Hematopoietic multipotent progenitor cell (in vitro differentiated cells): ENCODE measurements at places on chromosomes 12 and 14. TPM values are rescaled to one million over a fixed set of nuclear protein-coding genes. Genes with fewer than 3 reads are reported as not detected.

The CPNE6 gene
- not detected for total RNA-seq

The TMPRSS12 gene
- not detected for total RNA-seq

The ADAM21 gene
- 0.27 TPM for total RNA-seq

The WASHC3 gene
- 38.8 TPM for total RNA-seq

The C1R gene
- 11.0 TPM for total RNA-seq

The GLS2 gene
- 0.81 TPM for total RNA-seq

The DNAH10 gene
- 1.3 TPM for total RNA-seq

The SAV1 gene
- 10.5 TPM for total RNA-seq

- no peak for DNase-seq
Measured at GRCh38 chr14:102969901-102970300, 47.4 kb downstream of the AMN start.

DNA sequence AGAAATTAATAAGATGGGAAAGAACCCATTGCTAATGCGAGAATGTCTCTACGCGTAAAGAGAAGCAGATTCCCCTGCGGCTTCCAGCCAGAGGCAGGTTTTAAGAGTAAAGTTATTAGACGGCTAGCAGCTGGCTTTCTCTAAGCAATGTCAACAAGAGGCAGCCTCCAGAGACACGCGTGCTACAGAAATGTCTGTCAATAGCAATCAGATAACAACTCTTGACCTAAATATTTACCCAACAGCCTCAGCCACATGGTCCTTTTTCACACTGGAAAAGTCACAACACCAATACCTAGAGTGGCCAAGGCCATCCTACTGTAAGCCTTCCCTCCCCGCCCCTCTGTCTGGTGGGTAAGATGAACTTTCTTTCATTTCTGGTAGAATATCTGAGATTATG, 146.0 kb upstream of the SFSWAP start:
- DNase-seq = no peak

- DNase-seq = no peak
Measured at GRCh38 chr14:50937800-50938199, 6.5 kb downstream of the PYGL start.

GRCh38 chr14:90373887-90374286, 22.9 kb upstream of the CALM1 start:
- no peak for DNase-seq

DNA sequence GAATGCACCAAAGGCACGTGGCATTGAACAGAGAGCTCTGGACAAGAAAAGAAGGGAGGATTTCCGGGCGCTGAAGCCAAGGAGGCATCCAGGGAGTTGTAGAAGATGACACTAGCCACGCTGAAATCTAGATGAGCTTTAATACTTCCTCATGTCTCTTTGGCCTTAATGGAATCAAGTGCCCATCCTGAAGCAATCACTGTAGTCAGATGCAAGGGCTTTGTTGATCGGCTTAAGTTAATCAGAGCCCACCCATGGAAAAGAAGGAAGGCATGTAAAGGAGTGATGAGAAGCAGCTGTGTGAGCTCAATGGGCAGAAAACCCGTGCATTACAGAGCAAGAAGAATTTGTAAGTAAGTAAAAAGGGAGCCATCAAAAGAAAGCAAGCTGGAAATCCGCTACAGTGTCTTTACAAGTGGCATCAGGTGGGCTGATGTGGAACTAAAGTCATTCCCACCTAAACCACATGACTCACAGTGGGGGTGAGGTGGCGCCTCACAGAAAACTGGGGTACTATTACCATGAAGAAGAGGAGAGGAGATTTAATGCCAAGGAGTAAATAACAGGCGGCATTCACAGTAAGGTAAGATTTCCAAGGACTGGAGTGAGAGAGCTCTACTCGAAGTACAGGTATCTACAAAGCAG, 48.4 kb downstream of the NDUFA12 start:
- DNase-seq = no peak

- no peak for DNase-seq
Measured at GRCh38 chr12:31506515-31507306, 84.2 kb downstream of the DENND5B start.

- no peak for DNase-seq
Measured at GRCh38 chr14:99807413-99808153, 14.4 kb downstream of the EML1 start.

DNA sequence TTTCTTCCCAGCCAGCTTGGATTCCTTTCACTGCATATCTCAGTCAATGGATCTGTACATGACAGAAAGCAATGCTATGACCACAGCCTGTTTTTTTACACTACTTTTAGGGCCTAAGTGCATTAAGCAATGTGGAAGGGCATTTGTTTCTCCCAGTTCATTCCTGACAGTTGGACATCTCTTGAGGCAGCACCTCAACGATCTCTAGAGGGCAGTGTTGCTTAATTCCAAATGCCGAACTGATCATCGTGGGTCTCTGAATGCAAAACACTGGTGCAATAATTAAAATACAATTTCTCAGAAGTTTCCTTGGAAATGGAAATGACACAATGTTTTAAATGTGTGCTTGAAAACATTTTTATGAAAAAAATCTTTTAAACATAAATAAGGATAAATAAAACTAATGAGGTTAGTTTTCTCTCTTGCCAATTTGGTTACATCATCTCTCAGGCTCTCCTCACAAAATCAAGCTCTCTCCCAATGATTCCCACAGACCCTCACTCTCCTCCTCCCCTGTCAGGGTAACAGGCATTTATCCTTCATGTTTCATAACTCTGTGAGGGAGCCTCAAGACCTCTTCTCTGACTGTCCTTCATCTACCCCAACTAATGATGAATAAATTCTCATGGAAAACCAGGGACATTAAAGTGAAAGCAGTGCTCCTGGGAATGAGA, 192.4 kb upstream of the SLC16A7 start:
- peak; percentile 44 for DNase-seq

DNA sequence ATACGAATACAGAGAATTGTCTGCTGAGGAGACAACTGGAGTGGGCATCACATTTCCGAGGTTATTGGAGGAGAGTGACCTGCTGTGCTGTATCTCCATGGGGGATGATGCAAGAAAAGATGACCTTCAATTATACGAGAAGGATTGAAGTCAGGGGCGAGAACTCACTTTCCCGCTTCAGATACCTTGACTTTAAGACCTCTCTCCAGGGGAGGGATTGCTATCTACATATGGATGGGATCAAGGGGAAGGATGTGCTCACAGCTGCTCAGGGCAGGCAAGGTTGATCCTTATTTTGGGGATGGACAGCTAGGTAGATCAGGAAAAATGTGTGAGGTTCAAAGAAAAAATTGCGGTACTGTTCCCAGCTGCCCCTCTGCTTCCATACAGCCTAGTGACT, 24.4 kb downstream of the NEUROD4 start:
- no peak for DNase-seq

DNA sequence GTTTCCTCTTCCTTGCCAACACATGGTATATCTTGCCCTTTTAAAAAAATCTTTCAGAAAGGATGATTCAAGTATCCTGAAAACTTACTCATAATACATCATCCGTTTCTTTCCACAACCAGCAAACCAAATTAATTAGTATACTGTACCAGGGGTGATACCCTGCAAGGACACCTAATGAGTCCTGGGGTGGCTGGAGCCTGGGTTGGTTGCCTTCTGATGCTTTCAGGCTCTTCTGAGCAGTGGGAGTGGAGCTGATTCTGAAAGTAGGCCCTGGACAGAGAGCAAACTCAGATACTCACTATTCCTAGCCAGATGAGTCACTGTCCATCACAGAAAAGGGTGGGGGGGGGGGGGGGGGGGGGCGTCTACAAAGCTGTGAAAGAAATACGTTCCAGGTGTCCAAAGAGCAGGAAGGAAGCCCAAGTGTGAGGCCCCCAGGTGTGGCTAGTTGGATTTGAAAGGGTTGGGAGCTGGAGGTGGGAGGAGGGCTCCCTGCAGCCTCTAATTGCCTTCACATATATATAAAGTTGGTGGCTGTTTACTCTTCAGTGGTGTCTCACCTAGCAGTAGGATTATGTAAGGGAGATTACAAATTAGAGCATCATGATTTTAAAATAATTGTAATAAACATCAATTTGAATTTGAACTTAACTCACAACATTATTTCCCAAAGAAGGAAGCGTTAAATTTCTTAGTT, 36.5 kb downstream of the FBXO33 start:
- no peak for DNase-seq

- no peak for DNase-seq
Measured at GRCh38 chr12:58148405-58148804, 207.0 kb downstream of the ATP23 start.

DNA sequence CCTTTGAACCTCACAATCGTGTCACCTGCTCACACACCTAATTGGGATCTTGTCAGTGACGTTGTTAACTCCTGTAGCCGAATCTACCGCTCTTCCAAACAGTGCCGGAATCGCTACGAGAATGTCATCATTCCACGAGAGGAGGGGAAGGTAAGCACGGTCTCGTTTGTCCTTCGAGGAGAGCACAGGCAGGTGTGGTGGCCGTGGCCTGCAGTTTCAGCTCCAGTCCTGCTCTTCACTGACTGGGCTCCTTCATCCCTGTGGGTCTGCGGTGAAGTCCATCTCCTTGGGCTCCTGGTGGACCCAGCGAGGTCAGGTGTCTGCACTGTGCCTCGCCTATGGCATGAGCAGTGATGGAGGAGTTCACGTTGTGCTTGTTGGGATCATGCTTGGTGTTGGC, 96.0 kb downstream of the EP400 start:
- DNase-seq = no peak

DNA sequence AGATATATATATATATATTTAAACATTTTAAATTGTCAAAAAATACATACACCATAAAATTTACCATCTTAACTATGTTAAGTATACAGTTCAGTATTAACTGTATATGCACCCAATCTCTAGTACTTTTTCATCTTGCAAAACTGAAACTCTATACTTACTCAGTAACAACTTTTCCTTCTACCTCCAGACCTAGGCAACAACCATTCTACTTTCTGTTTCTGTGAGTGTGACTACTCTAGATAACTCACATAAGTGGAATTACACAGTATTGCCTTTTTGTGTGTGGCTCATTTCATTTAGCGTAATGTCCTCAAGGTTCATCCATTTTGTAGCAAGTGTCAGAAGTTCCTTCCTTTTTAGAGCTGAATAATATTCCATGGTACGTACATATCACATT, 8.2 kb downstream of the FAM234B start:
- no peak for DNase-seq

- DNase-seq = no peak
Measured at GRCh38 chr14:72111911-72112310, 179.7 kb downstream of the RGS6 start.

- DNase-seq = no peak
Measured at GRCh38 chr14:90547250-90547649, 150.4 kb downstream of the CALM1 start.
